ENCODE measurements at places on chromosomes 1 and 21.

DNA sequence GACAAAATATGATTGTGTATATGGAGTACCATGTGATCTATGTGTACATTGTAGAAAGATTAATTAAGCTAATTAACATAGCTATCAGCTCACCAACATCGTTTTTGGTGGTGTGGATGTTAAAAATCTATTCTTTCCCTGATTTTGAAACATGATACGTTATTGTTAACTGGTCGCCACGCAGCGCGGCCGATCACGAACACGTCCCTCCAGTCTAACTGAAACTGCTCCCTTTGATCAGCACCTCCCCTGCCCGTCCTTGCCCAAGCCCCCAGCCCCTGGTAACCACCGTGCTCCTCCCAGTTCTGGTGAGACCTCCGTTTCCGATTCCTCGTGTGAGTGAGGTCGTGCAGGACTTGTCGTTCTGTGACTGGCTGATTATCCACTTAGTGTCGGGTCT is 67.0 kb downstream of the AGPAT3 start:
- DNase-seq, result no peak

DNA sequence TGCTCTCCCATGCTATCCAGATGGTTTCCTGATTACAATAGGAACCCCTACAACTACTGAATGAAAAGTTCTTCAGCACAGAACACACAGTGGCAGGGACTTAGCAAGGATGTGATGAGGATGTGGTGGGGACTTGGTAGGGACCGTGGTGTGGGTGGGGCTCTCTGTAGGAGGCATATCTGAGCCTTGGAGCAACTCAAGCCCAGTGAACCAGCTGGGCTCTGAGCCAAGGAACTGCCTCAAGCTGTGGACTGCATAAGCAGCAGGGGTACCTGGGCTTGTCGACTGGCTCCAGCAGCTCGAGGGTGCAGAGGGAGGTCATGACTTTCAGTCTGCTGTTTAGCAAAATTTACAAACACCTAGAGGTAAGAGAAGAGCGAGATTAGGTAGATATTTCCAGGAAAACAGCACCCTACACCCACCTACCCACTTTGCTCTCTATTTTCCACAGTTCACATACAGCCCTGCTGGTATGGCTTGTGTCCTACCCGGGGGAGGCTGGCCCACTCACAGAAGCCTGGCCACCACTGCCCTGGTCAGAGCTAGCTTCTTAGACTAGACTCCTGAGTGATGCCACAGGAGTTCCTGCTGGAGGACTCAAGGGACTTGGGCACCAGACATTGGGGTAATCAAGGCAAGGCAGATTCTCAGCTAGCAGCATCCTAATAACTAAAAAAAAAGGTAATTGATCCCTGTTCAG is 86.8 kb upstream of the GCLM start:
- no peak for DNase-seq

GRCh38 chr21:31967334-31967733 is 94.5 kb downstream of the HUNK start:
- DNase-seq, result no peak

GRCh38 chr1:243258731-243259130 is 2.9 kb downstream of the SDCCAG8 start:
- no peak for DNase-seq

- no peak for DNase-seq
Observed at GRCh38 chr1:202976633-202977032, 9.6 kb upstream of the CYB5R1 start.

GRCh38 chr1:38958967-38959366 is 17.3 kb upstream of the RHBDL2 start:
- no peak for DNase-seq

- DNase-seq, result no peak
Observed at GRCh38 chr1:111219557-111220286, 7.8 kb upstream of the CHI3L2 start.

DNA sequence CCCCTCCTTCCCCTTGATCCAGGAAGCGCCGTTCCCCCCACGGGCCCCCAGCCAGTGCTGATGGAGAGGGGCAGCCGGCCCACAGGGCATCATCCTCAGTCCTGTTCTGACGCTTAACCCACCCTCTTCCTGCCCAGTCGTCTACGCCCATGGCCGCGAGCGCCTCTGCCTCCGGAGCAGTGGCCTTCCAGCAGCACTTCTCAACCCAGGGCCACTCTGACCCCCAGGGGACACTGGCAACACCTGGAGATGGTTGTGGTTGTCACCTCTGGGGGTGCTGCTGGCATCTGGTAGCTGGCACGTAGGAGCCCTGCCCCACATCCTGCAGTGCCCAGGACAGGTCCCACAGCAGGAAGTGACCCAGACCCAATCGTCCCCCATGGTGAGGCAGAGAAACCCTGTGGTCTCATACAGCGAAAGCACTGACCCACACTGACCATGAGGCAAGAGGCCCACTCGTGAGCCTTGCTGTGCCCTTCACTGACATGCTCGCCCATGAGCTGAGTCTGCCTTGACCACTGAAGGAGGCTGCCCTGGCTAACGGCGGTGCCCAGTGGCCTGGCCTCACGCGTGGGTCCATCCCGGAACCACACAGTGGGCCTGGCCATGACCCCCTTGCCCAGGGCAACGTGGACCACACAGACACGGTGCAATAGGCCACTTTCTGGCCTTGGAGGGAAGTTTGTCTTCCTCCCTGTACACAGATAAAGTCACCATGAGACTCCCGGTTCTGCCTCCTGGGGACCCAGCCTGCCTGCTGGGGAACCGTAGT is 96.8 kb upstream of the ARHGEF16 start:
- DNase-seq, result no peak

DNA sequence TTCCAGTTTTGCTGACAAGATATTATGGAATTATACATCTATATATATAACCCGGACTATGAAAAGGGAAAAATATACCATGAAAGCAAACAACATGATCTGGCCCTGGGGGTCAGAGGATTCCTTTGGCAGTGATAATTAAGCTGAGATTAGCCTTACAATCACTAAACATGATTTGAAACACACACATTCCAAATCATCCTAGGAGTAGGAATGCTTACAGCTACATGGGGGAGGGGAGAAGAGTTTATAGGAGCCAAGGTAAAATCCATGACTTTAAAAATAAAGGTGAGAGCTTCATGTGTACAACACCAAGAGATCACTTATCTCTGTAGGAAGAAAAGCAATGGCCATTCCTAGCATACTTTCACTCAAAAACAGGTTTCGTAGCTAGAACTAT is 57.6 kb downstream of the AKT3 start:
- DNase-seq, result no peak

DNA sequence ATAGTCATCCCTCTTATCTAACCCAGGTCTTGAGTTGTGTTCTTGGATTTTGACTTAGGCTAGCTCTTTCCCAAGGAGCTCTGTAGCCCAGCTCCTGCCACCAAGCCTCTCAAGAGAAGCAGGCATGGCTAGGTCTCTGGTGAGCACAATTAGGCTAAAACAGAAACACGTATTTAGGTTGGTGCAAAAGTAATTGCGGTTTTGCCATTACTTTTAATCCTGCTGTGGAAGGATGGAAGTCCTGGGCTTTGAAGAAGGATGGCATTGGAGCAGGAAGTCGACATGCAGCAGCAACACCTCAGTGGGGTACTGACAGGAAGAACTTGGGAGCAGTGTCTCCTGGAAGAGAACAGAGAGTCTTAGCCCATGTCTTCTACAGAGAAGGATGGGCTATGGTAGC is 80.0 kb upstream of the CCDC190 start:
- no peak for DNase-seq

DNA sequence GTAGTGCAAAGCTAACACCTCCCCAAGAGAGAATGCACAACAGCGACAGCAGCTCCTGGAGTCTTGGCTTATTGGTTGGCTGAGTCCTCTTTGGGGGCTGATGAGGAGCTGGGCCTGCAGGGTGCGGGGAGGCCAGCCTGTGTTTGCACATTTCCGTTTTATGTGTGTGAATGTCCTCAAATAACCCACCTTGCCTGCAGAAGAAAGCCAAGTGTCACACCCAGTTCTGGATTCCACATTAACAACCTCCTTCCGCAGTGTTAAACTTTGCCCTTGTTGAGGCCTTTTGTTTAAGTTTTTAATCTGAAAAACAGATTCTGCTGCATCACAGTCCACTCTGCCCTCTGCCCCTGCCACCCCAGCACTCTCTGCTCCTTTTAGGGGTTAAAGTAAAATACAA is 274.5 kb downstream of the TM2D1 start:
- DNase-seq, result no peak

DNA sequence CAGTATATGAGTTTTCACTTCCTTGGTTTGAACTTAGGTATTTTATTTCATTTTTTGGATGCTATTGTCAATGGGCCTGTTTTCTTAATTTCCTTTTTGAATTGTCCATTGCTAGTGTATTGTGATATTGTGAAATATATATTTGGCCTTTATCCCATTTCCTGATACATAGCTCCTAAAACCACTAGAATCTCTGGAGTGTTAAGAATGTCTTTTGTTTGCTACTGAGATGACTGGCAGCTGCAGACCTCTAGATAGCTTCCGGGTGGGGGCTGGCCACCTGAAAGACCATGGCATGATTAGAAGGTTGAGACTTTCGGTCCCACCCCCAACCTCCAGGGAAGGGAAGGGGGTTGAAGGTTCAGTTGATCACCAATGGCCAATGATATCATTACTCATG is 245.4 kb downstream of the KCNJ6 start:
- no peak for DNase-seq

DNA sequence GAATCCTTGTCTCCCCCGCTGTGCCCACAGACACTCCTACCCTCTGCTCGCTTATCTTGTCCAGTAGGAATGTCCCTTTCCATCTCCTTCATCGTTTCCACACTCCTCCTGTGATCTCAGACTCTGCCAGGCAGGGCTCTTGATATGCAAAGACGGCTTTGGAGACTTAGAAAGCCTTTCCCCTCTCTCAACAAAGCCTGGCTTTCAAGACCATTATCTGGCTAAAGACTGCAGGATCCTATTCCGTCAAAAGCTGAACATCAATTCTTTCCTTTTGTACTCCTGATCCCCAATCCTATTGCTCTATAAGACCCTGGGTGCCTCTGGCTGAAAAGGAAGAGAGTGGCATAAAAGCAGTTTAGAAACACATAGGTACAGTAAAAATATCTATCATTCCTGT is 63.9 kb downstream of the SDC3 start:
- DNase-seq, result no peak

GRCh38 chr1:43506233-43506632 is 24.4 kb upstream of the PTPRF start:
- no peak for DNase-seq

DNA sequence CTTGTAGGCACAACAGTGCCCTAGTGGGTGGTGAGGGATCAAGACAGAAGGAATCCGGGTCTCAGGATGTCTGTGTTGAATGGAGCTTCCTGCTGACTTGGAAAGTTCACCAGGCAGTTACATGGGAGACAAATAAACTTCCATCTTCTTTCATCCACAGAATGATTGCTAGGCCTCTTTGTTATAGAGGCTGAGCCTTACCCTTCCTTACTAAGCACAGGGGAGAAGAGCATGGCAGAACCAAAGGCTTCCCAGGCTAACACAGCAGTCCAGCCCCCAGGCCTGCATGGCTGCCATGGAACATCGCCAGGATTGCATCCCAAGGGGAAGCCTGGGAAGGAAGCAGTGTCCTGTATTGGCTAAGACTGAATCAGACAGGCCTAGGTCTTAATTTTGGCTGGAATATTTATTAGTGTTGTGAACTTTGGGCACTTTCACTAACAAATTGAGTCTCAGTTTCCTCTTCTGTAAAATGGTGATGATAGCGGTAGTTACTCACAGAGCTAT is 18.7 kb downstream of the HEYL start:
- no peak for DNase-seq

GRCh38 chr21:35227786-35228185 is 178.7 kb upstream of the RUNX1 start:
- DNase-seq, result no peak

DNA sequence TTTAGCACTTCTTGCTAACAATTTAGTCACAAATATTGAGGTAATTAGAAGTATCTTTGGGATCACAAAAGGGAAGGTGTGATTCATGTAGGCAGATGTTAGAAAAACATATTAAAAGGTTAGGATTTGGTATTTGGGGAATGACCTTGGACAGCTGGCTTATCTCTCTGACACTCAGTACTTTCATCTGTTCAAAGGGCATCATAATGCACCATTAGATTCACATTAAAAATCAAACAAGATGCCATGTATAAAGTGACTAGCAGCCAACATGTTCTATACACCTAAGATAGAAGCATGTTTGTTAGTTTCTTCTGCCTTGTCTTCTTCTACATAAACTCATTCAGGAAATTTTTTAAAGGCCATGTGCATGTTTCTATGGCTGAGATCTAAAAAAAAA is 56.5 kb upstream of the ESRRG start:
- DNase-seq, result no peak

DNA sequence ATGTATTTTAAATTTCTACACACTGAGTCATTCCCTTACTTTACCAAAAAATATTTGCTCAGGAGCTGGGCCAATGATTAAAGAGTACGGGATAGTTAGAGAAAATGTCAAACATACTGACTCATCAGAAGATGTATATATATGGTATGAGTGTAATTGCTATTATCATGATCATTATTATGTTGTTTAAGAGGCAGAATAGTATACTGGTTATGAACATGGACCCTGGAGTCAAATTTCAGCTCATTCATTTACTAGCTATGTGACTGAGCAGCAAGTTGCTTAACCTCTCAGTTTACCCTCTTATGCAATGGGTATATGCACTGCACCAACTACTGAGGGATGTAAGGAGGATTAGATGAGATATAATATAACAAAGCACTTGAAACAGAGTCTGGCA is 41.2 kb upstream of the USH2A start:
- DNase-seq, result no peak

GRCh38 chr1:85864727-85865126 is 156.5 kb upstream of the ZNHIT6 start:
- DNase-seq, result no peak

DNA sequence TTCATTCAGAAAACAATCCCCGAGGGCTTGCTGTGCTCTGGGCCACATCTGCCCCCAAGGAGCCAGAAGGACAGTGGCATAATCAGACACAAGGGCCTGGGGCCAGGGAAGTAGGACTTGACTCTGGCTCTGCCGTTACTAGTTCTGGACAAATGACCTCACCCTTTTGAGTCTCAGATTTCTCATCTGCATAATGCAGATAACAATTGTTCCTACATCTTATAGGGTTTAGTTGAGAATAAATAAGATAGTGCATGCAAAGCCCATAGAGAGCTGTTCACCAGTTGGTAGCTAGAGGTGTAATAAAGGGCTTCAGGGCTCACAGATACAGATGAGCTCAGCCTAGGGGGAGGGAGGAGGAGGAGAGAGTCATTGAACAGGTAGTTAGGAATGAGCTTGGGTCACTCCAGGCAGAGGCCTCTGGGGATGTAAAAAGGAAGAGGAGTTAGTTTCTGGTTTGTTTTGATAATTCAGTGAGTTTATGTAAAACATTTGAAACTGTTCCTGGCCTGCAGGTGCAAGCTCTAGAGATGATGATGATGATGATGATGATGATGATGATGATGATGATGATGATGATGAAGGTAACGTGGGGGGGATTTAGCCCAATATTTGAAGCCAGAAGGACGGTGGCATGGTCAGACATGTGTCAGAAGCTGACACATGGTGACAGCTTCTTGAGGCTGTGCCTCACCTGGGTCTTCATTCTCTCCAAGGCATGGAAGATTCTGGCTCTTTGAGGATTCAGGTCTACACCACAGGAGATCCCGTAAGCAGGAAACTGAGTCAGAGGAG is 858 bp downstream of the LACTBL1 start:
- DNase-seq, result no peak
